ENCODE measurements at places on chromosomes 12 and 14.

- no peak for DNase-seq
Measured at GRCh38 chr12:14901228-14901562, 15.5 kb upstream of the MGP start.

DNA sequence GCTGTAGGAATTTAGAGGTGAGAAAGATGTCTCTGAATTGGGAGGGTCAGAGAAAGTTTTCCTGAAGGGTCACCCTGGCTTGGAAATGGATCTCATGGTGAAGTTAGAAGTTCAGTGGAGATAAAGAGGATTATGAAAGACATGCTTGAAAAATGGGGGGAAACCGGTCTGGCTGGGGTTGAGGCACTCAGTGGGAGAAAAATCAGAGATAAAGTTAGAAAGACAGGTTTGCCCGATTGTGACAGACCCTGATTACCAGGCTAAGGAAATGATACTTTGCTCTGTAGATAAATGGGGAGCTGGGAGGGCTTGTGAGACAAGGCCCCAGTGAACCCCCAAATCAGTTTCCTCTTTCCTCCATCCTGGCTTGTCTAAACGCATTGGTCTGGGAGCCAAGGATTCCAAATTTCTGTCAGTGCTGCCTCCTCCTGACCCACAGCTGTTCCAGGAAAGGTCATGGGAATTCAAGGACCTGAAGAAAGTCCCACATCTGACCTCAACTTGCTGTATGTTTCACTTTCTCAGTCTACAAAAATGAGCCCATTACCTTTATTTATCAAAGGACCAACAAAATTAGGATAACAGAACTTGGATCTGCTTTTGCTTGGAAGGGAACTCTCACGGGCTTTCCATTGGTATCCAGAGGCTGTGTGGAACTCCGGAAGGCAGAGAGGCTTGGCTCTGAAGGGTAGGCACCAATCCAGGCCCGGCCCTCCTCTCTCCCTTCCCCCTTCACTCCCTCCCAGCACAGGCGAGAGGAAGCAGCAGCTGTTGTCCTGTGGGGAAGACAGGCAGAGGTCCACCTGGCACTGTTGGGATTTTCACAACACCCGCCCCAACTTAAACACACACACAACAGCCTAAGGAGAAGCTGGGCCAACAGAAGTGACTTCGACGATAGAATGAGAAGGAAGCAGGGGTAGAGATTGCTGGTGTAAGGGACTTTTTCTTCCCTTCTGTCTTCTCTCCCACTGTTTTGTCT is 3.4 kb upstream of the RNASE7 start:
- DNase-seq: no peak

DNA sequence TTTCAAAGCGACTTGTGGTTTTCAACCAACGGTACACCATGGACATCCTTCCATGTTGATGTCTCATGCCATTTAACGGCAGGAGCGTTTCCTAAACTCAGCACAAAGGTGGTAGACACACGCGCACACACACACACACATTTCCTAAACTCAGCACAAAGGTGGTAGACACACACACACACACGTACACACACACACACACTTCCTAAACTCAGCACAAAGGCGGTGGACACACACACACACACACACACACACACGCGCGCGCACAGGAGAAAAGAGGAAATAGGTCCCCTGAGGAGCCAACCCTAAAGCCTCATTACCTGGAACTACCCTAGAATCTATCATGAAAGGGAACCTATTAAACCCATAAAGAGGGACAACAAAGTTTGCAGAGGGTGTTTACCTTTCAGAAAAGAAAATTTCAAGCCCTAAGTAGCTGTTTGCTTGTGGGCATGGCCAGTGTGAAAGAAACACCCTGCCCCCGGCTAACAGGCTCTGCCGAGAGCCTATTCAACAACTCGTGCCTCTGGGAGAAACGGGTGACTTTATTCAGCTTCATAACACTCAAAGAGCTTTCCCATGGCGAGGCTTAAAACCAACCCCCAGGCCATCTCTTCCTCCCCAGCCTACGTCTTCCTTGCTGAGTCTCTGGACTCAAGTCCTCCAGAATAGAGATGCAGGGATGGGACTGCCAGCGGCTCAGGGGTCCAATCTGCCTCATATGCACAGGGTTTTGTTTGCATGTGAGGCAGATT is 31.8 kb downstream of the SLC8B1 start:
- peak; percentile 82 for DNase-seq

DNA sequence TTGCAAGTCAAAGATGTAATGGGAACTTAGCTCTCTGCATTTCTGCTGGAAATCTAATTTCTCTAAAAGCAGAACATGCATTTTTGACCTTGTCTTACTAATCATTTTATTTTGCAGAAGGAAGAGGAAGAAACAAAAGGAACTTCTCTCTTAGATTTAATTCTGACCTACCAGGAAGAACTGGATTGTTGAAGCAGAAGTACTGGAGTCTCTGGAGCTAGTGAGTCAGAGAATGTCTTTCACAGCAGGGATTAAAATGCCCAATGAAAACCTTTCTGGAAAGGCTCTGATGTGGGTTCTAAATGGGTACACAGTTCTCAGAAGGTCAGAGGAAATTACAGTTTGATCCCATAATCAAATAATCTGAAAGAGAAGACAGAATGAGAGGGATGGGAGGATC is 70.8 kb upstream of the GNG2 start:
- DNase-seq: no peak

- no peak for DNase-seq
Measured at GRCh38 chr12:127811988-127812387, 455.0 kb upstream of the TMEM132C start.

DNA sequence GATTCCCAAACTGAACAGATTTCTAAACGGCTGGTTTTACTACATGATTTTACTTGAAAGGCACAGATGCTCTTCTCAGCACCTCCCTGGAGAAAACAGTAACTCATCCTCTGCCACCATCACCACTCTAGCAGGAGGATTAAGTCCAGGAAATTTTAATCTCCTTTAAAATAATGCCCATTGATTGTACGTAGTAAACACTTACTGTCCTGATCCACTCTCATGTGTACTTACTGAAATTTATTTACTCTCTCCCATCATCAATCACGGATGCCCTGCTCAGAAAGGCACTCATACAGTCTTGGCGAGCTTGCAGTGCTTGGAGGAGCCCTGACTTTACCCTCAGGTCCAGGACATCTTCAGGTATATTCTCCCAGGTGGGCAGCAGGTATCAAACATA is 239.8 kb upstream of the EGLN3 start:
- no peak for DNase-seq

GRCh38 chr12:54273981-54274380 is 5.9 kb downstream of the CBX5 start:
- no peak for DNase-seq

DNA sequence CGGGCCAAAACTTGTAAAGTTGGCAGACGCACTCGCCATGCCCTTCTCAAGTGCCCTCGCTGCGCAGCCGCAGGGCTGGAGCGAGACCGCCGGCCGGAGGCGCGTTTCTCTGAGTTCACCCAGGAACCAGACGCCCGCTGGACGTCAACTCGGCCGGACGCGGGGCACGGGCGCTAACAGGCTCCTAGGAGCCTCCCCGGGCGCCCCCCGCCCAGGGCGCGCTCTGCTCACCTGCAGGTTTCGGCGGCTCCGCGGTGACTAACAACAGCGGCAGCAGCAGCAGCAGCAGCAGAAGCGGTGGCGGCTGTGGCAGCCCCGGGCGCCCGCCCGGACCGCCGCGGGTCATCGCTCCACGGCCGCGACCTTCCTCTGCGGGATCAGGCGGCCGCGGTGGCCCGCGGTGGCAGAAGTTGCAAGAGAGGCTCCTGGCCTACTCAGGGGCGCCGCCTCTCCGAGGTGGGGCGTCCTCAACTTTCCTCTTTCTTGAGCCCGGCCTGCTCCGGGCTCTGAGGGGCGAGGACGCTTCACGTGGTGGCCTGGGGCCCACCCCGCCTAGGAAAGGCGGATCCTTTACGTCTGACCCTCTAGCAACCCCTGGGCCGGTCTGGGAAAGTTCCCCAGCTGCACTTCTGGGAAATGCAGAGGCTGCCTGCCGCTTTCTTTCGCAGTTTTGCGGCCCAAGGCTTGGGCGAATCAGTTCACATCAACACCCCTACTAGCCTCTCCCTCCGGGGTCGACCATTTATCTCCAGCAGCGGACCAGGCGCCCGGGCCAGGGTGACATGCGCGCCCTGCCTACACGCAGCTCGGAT is at the start of gene PLBD1:
TSS of gene PLBD1 (minus strand) at position 533 of the 812 bp plus-strand sequence. CDS start at position 346, 187 bp downstream.
- no peak for DNase-seq

DNA sequence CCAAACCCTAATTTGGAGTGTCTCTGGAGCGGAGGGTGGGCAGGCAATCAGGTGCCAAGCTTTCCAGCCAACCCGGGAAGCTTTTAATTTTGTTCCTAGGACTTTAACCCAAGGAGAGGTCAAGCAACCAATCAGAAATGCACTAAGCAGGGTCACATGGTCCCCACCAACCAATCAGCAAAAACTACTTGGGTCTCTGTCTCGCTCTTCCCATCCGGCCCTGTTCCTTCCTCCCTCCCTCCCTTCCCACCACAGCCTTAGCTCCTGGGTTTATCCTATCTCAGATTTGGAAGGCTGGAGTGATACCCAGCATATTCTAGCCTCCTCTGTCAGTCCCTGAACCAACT is 7.3 kb downstream of the HOXC5 start:
- no peak for DNase-seq

GRCh38 chr12:4734625-4735340 is 14.6 kb downstream of the GALNT8 start:
- no peak for DNase-seq

DNA sequence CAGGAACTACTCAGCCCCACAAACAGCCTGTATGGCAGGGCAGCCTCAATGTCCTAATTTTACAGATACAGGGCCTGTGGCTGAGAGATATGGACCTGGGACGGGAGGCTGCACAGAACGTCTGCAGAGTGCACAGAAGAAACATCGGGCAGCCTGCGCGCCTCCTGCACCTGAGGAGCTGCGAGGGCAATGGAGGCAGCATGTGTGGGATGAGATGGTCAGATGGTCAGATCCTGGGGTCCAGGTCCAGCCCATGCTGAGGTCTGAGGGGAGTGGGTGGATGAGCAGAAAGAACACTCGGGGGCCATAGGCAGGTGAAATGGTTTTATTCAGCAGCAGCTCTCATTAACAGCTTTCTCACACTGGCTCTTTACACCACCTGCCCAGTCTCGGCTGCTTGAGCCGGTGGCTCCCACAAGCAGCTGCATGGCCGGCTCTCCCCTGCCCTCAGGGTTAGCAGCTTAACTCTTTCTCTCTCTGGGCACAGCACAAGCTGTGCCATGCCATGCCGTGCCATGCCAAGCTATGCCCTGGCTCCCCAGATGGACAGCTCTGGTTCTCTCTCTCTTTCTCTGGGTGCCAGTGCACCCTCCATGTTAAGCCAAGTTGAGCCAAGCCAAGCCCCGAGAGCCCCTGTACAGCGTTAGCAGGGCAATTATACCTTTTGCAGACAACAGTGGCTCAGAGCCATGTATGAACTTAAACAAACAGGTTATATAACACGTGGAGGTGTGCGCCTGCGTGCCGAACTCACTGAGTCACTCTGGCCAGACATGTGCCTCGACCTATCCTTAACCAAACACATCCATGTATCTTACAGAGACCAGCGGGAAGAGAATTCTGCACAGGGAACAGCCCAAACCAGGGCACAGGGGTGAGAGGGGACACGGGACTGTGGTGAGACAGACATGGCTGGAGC is 47.6 kb downstream of the RIMBP2 start:
- no peak for DNase-seq

- no peak for DNase-seq
Measured at GRCh38 chr14:29271669-29272068, 505.1 kb downstream of the FOXG1 start.

GRCh38 chr12:92365836-92366235 is 220.2 kb upstream of the BTG1 start:
- no peak for DNase-seq

DNA sequence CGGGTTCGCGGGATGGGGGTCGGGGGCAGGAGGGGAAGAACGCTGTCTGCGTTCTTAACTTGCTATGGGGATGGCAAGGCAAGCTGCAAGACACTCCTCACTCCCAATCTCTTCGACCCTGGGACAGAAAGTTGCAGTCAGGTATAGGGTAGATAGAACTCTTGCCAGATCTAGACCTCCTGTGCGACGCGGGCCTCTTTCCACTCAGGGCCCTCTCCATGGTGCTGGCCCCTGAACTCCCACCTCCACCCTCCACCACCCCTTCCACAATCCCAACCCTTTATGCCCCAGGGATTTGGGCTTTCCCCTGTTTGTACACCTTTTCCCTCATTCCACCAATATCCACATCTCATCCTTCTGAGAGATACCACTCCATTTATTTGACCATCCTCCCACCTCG is 812 bp downstream of the NABP2 start:
- no peak for DNase-seq

DNA sequence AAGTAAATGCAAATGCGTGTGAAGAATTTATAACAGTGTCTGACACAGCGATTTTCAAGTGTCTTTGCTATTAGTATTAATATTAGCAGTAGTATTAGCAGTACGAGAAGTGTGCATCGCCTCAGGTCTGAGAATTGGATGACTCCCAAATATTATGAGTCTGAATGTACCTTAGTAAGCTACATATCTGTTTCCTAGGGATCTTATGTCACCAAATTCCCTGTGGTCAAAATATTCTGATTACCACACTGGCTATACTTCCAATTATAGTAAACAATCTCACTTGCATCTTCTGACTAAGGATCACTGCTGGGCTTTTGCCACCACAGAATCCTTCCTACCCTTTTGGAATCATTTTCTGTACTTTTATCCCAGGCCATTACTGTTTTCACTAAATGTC is 396.0 kb upstream of the MIS18BP1 start:
- no peak for DNase-seq

- no peak for DNase-seq
Measured at GRCh38 chr14:92459030-92459949, 54.3 kb upstream of the RIN3 start.

DNA sequence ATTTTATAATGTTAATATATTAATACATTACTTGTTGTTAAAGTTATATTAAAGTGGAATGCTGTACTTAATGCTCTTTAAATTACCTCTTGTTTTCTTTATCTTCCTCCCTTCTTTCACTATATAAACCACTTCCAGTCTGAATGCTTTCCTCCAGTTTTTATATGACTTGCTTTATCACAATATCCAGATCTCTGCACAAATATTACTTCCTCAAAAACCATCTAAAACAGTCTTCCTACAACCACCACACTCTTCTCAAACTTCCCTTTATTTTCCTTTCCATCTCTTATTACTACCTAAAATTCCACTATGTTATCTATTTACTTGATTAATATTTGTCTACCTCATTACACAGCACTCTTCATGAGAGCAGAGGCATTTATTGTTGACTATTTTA is 956.6 kb downstream of the LRFN5 start:
- DNase-seq: no peak

DNA sequence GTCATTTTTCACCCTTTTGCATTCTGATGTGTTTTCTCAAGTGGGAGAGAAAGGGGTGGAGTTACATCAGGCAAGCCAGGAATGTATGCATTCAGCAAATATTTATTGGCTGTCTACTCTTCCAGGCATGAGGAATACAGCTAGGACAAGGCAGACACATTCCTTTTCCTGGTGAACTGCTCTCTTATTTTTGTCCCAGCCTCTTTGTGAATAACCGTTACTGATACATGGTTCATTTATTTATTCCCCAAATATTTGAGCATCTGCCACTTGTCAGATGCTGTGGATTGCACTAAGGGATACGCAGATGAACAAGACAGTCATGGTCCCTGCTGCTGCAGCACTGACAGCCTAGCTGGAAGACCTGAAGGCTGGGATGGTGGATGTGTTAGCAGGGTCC is 6.1 kb downstream of the PELI2 start:
- no peak for DNase-seq
